Caki2 (cell line): ENCODE measurements at places on chromosomes 13 and 19. TPM values are rescaled to one million over a fixed set of nuclear protein-coding genes. Genes with fewer than 3 reads are reported as not detected.

CEACAM8 gene
- total RNA-seq, result not detected in 2 replicates

GRCh38 chr19:18815673-18816072 is 16.1 kb upstream of the UPF1 start:
- DNase-seq, result no peak

GRCh38 chr13:35957241-35957731 is 173.9 kb downstream of the DCLK1 start:
- no peak for DNase-seq

DNA sequence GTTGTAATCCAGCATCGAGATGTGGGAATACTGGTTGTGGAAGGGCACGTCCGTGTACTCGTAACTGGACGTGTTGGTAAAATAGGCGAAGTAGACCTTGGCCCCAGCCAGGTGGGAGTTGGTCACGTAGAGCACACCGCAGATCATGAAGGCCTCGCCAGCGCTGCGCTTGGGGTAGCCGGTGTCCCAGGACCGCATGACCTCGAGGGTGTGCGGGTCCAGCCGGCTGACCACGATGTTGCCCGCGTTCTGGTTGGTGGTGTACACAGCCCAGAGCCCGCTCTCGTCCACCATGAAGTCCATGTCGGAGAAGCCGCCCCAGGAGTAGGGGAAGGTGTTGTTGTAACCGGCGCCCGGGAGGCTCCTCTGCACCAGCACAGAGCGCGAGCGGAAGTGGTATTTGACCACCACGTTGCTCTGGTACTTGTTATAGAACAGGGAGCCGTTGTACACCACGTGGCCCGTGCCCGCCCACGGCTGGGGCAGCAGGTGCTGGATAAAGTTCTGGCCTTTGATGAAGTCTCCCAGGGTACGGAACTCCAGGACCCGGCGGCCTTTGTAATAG is 19.2 kb downstream of the PIN1 start:
- DNase-seq, result no peak

UPF1 gene
- 70.9 and 71.8 TPM in 2 replicates for total RNA-seq

DNA sequence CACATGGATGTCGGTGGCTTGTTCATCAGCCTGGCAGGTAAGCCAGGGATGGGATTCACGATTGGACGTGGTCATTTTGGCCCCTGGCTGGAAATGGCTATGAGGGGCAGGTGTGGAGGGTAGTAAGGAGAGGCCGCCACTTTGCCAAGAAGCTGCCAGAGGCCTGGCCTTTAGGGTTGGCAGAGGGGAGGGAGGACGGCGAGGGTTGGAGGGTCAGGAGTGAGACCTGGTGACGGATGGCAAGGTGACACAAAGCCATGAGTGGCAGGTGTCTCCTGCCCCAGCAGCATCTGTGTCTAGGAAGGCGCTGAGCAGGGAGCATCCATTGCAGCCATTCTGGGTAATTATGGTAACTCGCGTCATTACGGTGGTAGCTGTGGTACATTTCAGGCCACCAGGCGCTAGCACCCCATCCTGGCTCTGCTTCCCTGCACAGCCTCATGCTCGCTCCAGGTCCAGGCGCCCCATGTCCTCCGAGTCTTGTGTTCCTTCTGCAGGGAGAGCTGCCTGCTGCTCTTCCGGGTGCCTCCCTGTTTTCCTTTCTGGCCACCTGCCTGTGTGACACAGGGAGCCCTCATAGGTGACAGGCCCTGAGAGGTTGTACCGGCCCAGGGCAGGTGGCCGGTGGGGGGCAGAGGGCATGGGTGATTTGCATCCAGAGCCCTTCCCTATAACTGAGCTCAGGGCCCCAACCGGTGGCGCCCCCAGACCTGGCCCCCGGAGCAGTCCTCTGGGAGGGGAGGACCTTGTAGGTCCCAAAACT is 4.2 kb downstream of the SSBP4 start:
- DNase-seq, result no peak

CEACAM3 gene
- total RNA-seq, result not detected in 2 replicates

DNA sequence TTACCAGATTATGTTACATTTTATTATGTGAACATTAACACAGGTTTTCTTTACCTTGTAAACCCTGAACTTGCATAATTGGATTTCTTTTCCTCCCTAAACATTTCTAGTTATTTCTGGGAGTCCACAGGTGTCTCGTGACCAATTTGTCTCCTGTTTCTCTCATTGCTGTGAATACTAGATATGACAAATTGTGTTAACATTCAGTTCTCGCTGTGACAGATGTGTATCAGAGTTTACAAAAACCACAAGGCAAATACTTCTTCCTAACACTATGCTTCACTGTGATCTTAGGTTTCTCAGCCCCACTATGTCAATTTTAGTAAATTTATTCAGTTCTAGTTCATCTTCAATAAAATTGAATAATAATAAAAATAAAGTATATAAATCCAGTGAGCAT is 1554.9 kb downstream of the EFNB2 start:
- no peak for DNase-seq

DNA sequence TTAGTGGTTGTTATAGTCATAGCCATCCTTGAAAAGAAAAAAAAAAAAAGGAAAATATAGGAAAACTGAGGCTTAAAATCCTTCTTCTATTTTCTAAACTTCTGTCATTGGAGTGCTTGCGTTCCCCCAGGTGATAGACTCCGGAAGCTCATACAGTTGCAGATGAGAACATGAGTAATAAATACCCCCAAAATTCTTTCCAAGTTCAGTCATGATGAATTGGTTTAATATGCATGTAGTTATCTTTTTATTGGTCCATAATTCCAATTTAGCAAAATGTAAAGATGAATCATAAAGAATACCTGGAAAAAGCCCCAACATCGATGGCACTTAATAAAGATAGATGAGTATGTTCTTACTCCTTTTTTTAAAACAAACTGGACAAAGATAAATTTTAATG is 192.3 kb downstream of the SHISA2 start:
- no peak for DNase-seq

- no peak for DNase-seq
Observed at GRCh38 chr19:33363476-33363875, 10.0 kb upstream of the CEBPG start.

DNA sequence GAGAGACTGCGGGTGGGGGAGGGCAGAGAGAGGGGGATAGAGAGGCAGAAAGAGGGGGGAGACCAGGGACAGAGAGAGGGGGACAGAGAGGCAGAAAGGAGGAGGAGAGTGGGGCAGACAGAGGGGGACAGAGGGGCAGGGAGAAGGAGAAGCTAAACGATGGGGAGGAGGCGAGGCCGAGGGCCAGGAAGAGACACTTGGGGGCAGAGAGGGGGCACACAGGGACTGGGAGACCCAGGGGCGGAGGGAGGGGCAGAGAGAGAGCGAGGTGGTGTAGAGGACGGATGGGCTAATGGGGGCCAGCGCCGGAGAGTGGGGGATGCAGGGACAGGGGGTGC is 666 bp downstream of the MEIS3 start:
- DNase-seq, result no peak

DNA sequence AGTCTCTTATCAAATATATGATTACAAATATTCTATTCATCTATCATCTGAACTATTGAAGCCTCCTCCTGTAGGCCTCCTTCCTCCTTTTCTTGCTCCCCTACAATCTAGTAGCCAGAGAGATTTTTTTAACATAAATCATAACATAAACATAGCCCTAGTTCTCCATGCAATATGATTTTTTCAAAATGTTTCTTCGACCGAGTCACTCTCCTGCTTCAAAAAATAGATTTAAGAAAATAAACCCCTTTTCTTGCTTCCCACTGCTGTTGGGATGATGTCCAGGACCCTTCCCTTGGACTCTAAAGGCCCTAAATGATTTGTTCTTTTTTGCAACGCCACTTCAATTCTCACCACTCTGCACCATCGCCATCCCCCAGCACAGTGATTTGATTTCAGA is 319.7 kb upstream of the TSHZ3 start:
- DNase-seq, result no peak

DNA sequence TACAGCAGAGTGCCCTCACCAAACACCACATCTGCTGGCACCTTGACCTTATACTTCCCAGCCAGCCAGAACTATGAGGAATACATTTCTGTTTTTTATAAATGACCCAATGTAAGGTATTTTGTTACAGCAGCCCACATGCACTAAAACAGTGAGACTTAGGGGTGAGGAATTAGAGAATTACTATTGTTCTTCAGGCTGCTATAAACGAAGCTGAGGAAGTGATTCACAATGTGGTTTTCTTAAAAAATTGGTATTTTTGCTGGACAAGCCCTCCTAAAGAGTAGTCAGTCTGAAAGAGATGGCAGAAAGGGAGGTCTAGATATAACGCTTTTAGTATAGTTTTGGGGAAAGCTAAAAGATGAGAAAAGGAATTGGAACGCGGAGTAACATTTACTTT is 101.0 kb downstream of the SLITRK6 start:
- DNase-seq, result no peak

DPRX gene
- not detected in 2 replicates for total RNA-seq

DNA sequence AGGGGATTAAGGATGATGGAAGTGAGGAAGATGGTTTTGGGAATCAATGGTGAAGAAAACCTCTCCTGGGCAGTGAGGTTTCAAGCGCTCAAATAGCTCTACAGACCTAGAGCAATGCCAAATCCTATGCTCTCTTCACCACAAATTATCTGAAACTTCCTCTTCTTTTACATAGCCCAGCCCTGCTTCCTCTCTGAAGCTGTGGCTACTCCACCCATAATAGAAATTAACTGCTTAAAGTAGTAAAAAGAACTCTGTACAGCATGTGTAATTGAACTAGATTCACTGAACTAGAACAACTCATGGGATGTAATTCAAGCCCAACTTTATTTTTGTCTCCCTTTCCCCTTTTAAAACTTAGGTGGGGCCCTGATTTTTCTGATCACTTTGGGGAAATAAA is 20.4 kb upstream of the IFT88 start:
- no peak for DNase-seq
